ENCODE measurements at places on chromosomes 16 and 17. TPM values are rescaled to one million over a fixed set of nuclear protein-coding genes. Genes with fewer than 3 reads are reported as not detected.

EVPLL gene
- 0.75 TPM for polyA plus RNA-seq

CEMP1 gene
- 1.8 TPM for polyA plus RNA-seq

C16orf46 gene
- polyA plus RNA-seq: 1.9 TPM

MEOX1 gene
- polyA plus RNA-seq: 14.3 TPM

SULT1A1 gene
- 25.8 TPM for polyA plus RNA-seq

SLC52A1 gene
- polyA plus RNA-seq: 0.47 TPM

DNA sequence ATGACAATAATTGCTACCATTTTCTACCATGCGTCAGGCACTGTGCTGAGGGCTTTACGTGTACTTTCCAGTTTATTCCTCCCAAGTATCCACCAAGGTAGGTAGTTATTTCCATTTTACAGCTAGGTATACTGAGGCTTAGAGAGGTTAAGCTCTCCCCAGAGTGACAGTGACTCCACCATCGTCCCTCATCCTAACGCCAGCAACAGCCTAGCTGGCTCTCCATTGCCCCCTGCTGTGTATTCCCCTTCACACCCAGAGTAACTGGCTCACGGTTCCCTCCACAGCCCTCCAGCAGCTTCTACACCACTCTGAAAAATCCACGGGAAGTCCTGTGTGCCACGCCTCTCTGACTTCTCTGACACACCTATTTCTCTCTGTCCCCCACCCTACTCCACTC lies 7.1 kb upstream of the ASGR1 start:
- no peak for DNase-seq

- peak; percentile 94 for DNase-seq
Observed at GRCh38 chr17:42422958-42423712, at the start of gene CAVIN1. TSS of gene CAVIN1 (minus strand) at chr17:42423256. CDS start at chr17:42423097, 159 bp downstream.

GRCh38 chr17:50521514-50521913 lies 11.0 kb upstream of the EPN3 start:
- DNase-seq: no peak

GRCh38 chr17:56629531-56630075 lies 36.1 kb downstream of the NOG start:
- DNase-seq: peak; percentile 8

DNA sequence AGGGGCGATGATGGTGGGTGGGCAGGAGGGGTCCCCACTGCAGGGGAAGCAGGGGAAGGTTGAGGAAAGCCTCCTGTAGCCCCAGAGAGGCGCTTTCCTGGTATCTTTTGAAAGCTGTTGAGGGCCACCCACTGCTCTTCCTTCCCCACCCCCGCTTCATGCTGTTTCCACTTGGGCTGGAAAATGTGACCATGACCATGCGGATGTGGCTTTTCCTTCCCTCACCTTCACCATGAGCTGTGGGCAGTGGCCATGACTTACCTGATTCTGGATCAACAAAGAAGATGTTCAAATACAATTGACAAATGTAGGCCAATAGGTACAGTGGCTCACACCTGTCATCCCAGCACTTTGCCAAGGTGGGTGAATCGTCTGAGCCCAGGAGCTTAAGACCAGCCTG lies 13.8 kb downstream of the MVP start:
- DNase-seq: no peak

Measured in renal cortex interstitium (tissue), 15 donors.